ENCODE measurements at places on chromosomes 3 and 15.

DNA sequence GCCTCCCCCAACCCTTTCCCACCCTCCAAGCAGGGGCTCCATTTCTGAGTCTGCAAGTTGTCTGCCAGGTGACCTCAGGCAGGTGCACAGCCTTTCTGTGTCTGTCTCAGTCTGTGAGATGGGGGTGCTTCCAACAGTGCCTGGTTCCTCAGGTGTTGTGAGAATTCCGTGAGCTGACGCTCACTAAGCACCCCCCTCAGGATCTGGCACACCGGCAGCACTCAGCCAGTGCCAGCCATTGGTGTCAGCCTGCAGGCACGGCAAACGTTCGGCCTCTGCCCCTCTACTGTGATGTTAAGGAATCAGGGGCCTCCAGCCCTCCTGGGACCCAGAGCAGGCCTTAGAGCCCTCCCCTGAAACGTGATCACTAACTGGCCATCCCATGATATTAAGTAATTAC lies 2.4 kb downstream of the KLF15 start:
- DNase-seq = no peak

- DNase-seq = no peak
These were observed 253.4 kb downstream of the LPP start for GRCh38 chr3:188407158-188407880.

GRCh38 chr3:160950954-160951353 lies 154.2 kb downstream of the B3GALNT1 start:
- DNase-seq = no peak

- DNase-seq = no peak
These were observed 47.4 kb downstream of the GPR171 start for GRCh38 chr3:151155409-151156128.

GRCh38 chr3:55271549-55271948 lies 215.6 kb downstream of the WNT5A start:
- no peak for DNase-seq

GRCh38 chr15:93241696-93242585 lies 152.9 kb upstream of the RGMA start:
- DNase-seq = no peak

- no peak for DNase-seq
These were observed 6.4 kb downstream of the TRAK1 start for GRCh38 chr3:42097566-42097946.

DNA sequence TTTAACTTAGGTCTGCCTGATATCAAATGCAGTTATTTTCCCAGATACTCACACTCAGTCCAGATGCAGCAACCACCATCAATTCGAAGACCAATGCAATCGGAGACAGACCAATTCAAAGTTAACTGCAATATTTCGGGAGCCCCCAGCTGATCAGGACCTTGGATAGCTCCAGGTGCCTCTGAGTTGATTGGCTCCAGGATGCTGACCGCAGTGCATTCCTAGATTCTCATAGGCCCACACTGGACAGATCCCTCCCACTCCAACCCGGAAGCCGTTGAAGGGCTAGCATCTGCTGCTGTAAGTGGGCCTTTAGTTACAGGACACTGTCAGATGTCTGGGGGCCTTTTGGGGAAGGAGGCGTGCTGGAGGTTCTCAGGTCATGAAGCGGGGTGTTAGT lies 89.5 kb upstream of the ATP2B2 start:
- DNase-seq = peak; percentile 6

DNA sequence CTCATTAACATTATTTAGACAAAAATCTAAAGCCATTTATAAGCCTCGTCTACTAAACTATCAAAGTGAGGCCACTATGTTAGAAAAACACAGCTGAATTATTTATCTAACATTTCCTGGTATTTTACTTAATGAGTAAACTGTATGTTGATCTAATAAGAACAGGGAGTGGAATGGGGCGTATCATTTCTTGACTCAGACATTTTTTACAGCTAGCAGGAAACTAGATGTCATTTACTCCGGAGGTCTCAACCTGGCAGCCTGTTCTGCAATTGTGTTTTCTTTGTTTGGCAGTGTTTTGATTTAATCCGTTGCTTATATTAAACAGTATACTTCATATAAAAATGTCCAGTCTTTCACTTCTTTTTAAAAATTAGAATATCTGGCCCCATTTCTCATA lies 79.1 kb upstream of the ABI3BP start:
- no peak for DNase-seq

GRCh38 chr3:43922374-43922773 lies 231.6 kb downstream of the ABHD5 start:
- DNase-seq = no peak

- DNase-seq = no peak
These were observed 68.1 kb downstream of the MEIS2 start for GRCh38 chr15:37032091-37032775.

- DNase-seq = no peak
These were observed 42.5 kb downstream of the ZBTB38 start for GRCh38 chr3:141410846-141411245.

DNA sequence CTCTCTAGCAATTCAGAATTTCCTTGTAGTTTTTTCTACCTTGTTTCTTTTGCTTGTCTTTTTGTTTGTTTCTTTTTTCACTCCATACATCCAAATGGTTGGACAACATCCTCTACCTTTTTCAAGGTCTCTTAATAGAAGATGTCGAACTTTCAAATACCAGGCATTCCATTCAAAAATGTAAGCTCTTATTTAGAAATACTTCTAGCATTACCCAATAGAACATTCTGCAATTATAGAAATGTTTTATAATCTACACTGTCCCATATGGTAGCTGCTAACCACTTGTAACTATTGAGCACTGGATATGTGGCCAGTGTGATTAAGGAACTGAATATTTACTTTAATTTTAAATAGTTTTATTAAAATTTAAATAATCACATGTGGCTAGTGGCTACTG lies 196.2 kb upstream of the MRPL3 start:
- no peak for DNase-seq

DNA sequence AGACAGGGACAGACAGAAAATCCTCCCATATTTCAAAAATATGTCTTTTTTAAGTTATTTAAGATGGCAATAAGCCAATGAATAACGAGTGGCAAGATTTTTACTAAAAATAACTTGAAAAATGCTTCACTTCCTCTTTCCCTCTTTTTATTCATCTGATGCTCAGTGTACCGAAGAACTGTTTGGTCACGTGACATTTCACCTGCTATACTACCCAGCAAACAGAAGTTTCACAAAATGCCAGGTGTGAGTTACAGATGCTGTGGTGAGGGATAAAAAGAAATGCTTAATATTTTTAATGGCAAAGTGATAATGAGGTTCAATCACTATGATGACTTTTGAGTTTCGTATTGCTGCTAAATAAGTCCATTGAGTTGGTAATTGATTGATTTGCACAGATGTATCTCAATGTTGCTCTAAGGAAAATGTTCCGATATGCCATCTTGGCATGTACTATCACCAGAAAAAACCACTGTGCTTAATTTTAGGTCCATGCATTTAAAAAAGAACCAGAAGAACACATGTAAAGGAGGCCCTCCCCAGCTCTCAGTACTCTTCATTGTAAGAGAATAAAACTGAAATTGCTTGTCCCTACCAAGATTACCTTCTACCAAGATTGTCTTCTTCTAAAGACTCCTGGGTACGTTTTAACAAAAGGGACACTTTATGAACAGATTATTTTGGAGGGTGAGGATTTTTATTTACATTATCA lies 26.0 kb upstream of the SEC62 start:
- DNase-seq = no peak

- no peak for DNase-seq
These were observed 332.7 kb downstream of the PDCD6IP start for GRCh38 chr3:34131091-34131490.

DNA sequence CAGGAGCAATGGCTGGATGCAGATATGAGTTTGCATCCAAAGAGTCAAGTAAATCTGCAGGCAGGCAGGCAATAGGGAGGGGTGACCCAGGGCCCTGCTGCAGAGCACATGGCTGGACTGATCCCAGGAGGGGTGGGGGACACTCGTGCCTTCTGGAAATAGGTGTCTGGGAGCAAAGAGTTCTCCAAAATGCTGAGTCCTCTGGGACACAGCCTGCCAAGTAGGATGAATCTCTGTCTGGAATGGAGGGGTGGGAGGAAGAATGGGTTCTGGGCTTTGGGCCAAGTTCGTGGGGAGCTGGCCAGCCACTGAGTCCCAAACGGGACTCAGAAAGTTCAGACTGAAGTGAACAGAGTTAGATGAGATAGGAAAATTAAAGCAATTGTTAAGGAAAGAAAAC lies 214.5 kb downstream of the MTHFS start:
- DNase-seq = no peak

- DNase-seq = no peak
These were observed 5.5 kb upstream of the NR2F2 start for GRCh38 chr15:96324940-96325540.

DNA sequence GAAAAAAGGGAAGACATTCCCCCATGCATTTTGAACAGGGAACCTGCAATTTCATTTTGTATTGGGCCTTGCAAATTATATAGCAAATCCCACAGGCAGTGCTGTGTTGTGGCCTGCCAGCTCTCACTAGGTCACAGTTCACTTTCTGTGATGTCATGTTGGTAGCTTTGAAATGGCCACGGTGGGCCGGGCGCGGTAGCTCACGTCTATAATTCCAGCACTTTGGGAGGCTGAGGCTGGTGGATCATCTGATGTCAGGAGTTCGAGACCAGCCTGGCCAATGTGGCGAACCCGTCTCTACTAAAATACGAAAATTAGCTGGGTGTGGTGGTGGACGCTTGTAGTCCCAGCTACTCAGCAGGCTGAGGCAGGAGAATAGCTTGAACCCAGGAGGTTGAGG lies 27.0 kb upstream of the C15orf39 start:
- no peak for DNase-seq

DNA sequence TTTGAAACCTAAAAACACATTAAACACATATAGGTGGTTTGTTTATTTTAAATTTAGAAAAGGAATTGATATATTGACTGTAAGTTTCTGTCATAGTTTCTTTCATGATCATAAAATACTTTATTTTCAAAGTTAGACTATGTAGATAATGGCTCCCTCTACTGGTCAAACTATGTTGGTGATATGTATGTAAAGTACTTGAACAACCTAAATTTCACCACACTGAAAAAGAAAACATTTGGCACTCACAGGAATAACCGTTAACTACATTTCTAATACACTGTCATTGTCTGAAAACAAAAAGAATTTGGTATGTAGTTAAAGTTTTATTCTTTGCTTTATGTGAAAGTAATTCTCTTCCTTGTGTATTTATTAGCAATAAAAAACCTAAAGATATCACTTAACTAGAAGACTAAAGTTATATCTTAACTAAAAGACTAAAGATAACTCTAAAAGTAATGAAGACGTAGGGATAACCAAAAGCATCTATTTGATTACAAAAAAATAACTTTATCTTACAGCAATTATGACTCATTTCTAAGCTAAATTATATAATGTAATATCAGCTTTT lies 427.5 kb downstream of the VGLL3 start:
- DNase-seq = no peak

- DNase-seq = no peak
These were observed 107.5 kb upstream of the TSPAN3 start for GRCh38 chr15:77178411-77178810.

DNA sequence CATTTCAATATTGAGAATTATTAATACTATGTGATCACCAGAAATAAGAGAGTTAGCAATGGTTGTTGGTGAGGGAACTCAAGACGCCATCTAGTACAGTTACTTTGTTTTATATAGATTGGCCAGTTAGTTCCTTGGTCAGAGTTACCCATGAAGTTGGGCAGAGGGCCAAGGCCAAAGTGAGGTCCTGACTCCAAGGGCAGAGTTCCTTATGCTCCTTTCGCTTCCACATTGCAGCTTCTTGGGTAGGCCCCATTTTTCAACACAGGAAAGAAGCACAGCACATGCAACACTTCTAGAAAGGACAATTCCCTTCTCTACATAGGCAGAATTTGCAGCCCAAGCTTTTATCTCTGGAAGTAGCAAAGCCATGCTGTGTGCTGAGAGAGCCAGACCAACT lies 178.6 kb downstream of the KCNAB1 start:
- no peak for DNase-seq

- DNase-seq = no peak
These were observed 3.5 kb upstream of the TGFBR2 start for GRCh38 chr3:30602946-30603345.

GRCh38 chr3:30779686-30780287 lies 114.7 kb downstream of the GADL1 start:
- DNase-seq = no peak

DNA sequence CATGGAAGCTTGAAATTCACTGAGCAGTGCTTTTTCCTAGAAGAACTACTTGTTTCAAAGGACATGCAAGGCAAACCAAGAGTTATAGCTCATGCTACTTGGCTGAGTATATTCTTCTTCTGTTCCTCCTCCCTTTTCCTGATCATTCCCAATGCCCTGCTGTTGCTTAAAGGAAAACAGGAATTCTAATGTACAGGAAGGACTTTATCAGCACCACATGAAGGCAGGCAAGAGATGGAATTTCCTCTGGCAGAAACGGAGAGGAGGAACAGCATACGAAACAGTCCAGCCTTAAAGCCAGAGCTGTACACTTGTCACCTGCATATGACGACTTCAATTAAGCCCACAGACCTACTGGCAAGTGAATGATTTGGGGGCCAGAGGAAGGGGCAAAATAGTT lies 15.7 kb downstream of the MEIS2 start:
- no peak for DNase-seq

- DNase-seq = no peak
These were observed 20.5 kb downstream of the CYP8B1 start for GRCh38 chr3:42855219-42855546.

DNA sequence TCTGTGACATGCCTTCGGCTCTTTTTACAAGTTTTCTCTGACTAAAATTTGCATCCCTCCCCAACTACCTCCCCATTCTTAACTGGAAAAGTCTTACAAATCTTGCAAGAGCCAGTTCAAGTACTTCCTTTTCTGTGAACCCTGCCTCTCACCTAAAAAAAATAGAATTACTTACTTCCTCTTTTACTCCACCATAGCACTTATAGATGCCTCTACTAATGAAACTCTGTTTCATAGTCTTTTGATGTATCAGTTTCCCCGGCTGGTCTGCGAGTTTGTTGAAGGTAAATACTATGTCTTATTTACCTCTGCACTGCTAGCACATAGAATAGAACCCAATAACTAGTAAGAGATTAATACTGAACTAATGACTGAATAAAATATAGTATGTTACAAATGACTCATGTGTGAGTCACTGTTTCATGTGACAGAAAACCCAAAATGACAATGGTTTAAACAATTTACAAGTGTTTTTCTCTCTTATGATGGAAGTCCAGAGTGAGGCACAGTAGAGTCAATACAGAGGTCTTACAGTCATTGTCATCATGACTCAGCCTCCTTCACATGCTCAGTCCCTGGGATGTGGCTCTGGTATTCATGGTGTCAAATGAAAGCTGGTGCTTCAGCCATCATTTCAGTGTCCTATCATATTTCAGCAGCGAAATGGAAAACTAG lies 393.5 kb downstream of the RSL24D1 start:
- no peak for DNase-seq

GRCh38 chr15:60259469-60259868 lies 138.3 kb downstream of the ANXA2 start:
- DNase-seq = no peak

DNA sequence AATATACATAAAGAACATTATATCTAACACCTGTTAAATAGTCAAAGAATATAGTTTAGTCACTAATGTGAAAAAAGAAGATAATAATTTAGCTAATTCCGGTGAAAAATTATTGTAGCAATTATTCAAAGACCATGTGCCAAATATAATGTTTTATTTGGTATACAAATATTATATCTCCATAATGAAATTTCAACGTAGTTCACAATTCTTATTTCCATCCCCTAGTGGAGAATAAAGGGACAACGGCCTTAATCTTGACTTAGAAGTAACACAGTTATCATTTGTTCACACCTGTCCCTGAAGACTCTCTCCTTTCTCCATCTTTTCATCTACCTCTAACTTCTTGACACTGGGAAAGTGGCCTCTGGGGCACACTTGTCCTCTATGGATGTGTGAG lies 213.4 kb downstream of the ERC2 start:
- no peak for DNase-seq

Data from stimulated activated CD4-positive, alpha-beta T cell treated with anti-CD3 and anti-CD28 coated beads, Interleukin-1b, Interleukin-23, amount 100 ng/mL, for 1 hour (primary cell).